Muscle of arm (tissue), 14 donors: ENCODE measurements at places on chromosomes 3 and 15. TPM values are rescaled to one million over a fixed set of nuclear protein-coding genes. Genes with fewer than 3 reads are reported as not detected.

FAM107A gene
- not detected for polyA plus RNA-seq

GOLGA8J gene
- not detected for polyA plus RNA-seq

KCNAB1 gene
- polyA plus RNA-seq, result 4.3 TPM

DPPA4 gene
- polyA plus RNA-seq, result 3.5 TPM

ATRIP gene
- 8.7 TPM for polyA plus RNA-seq

CAPN7 gene
- not detected for polyA plus RNA-seq

CHRNA5 gene
- polyA plus RNA-seq, result 0.68 TPM

MRAS gene
- polyA plus RNA-seq, result not detected

DNA sequence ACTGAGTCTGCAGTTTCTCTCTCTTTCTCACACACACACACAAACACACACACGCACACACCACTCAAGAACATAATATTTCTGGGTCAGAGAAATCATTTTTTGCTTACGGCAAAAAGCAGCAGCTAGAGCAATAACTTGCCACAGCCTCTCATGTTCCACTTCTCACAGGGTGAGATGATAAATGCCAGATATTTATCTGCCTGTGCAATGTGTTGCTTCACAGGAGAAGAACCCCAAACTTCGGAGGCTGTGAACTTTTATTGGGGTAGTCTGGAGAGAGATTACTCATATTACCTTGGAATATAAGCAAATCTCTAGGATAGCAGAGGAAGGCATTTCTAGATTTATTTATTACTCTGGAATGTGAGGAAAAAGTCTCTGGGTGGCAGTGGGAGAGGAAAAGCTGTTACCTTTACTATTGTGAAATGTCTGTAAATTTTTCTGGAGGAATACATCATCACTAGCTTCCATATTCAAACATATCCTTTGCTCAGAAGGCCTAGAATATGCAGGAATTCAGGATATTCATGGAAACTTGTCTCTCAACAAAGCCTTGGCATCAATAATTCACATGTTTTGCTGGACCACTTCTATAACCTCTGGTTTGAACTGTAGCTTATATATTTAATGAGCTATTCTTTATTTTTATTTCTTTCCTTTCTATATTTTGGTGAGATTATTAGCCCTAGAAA is 369.2 kb downstream of the NSUN3 start:
- DNase-seq, result no peak

DNA sequence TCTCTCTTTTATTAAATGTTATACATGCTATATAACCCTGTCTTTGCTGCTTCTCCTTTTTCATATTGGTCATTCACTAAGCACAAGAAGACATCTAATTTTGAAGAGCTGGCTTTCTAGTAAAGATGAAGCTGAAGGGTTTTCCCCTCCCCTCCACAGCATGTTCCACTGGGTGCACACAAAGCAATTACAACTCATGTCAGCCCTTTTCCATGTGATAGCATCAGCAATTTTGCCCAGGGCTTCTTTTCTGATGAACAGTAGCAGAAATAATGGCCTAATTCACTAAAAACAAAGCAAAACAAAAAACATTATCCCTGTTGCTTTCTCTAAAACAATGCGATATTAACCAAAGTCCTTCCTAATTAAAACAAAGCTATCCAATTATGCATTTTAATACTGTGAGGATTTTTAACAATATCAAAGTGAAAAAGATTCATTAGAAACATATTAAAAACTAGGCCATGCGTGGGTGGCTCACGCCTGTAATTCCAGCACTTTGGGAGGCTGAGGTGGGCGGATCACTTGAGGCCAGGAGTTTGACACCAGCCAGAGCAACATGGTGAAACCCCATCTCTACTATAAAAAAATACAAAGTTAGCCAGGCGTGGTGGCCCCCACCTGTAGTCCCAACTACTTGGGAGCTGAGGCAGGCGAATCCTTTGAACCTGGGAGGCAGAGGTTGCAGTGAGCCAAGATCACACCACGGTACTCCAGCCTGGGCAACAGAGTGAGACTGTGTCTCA is 12.2 kb upstream of the PIK3R4 start:
- no peak for DNase-seq

DNA sequence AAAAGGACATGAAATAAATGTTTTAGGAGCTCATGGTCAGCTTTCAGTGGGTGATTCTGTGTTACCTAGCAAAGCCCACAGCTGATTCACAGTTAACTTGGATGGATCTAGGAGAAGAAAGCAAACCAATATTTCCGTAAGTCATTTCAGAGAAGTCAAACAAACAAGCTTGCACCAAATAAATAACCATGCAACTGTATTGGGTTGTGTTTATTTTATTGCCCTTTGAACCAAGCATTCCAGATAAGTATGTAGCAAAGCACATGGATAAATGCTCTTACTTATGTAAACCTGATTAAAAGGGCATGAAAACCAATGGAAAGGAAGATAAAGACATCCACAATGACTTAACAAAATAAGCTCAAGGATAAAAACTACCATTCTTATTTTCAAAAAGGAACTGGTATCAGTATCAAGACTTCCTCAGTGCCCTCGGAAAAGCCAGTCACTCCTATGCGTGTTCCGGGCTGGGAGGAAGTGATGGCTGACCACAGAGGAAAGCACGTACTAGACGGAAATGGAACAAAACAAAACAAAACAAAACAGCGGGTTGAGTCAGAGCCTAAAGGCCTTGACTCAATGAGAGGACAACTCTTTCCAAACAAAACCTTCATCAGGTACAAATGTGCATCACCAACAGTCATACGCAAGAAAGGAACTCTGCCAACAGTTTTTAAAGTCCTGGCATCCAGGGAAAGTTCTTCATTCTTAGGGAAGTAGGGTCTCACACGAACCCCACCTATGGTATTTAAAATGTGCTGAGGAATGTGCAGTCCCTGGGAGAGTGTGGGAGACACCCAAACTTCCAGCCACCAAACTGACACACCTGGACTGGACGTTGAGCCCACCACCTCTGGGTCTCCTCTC is 103.3 kb downstream of the SNRK start:
- DNase-seq, result no peak

- DNase-seq, result no peak
Observed at GRCh38 chr3:52231502-52232278, 6.2 kb upstream of the TLR9 start.

GRCh38 chr3:127770671-127771355 is 51.5 kb downstream of the MGLL start:
- no peak for DNase-seq

DNA sequence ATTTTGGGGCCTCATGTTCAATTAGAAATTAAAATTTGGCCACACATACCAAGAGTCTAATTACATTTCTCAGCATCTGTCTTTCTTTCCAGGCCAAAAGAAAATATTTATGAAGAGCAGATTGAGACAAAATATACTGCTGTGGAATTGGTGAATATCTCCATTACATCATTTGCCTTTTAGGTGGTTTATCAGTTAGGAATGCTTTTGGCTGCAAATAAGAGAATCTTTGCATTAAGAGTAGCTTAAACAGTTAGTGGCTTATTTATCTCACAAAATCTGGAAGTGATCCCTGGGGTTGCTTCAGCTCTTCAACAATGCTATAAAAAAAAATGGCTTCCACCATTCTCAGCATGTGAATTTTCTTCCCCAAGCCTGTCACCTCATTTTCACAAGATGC is 308.7 kb downstream of the MAGI1 start:
- no peak for DNase-seq

- DNase-seq, result no peak
Observed at GRCh38 chr3:195763843-195764825, 43.4 kb downstream of the MUC20 start.

DNA sequence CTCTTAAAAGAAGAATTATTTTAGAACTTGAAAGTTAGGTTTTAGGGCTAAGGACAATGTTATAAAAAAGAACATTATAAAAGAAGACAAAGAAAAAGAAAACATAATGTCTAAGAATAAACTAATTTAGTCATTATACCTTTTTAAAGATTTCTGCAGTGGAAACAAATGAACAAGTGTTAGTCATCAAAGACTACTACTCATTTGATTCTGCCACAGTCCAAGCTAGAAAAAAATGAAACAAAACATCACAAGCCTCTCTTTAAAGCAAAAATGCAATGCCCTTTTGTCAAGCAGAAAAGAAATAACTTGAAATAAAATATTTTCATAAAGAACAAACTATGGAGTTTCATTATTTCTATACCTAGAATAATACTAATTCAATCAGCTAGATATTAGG is 102.0 kb downstream of the TBC1D5 start:
- no peak for DNase-seq

DNA sequence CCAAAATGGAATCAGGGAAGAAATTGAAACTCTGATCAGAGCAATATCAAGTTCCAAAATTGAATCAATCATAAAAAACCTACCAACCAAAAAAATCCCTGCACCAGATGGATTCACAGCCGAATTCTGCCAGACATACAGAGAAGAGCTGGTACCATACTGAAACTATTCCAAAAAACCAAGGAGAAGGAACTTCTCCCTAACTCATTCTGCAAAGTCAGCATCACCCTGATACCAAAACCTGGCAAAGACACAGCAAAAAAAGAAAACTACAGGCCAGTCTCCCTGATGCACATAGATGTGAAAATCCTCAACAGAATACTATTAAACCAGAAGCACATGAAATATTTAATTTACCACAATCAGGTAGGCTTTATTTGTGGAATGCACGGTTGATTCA is 118.1 kb downstream of the MYRIP start:
- DNase-seq, result no peak

DNA sequence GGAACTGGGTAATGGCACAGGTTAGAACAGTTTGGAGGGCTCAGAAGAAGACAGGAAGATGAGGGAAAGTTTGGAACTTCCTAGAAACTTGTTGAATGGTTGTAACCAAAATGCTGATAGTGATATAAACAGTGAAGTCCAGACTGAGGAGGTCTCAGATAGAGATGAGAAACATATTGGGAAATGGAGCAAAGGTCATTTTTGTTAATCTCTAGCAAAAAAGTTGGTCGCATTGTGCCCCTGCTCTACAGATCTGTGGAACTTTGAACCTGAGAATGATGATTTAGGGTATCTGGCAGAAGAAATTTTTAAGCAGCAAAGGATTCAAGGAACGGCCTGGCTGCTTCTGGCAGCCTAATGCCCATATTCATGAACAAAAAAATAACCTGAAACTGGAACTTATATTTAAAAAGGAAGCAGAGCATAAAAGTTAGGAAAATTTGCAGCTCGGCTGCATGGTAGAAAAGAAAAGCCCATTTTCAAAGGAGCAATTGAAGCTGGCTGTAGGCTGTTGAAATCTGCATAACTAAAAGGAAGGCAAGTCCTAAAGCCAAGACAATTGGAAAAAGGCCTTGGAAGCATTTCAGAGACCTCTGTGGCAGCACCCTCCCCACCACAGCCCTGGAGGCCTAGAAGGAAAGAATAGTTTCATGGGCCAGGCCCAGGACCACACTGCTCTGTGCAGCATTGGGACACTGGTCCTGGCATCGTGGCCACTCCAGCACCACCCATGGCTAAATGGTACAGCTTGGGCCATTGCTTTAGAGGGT is 182.6 kb upstream of the CD96 start:
- no peak for DNase-seq
